ENCODE measurements at places on chromosomes 2 and 18.

DNA sequence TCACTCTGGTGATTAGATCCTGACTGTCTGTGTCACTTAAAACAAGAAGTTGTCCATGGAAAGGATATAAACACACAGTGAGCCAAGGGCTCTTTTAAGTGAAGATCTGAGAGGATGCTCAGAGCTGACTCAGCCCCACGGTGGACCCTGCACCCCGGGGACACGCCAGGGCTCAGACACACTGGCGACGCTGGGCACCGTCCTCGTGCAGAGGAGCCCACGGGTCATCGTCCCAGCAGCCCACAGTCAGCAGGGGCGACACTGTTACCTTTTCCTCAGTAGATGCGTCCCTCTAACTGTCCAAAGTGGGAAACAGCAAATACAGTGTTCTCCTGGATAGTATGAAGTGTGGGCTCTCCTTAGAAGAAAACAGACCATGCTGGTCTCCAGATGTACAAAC is 225.6 kb downstream of the HDAC4 start:
- DNase-seq: no peak

DNA sequence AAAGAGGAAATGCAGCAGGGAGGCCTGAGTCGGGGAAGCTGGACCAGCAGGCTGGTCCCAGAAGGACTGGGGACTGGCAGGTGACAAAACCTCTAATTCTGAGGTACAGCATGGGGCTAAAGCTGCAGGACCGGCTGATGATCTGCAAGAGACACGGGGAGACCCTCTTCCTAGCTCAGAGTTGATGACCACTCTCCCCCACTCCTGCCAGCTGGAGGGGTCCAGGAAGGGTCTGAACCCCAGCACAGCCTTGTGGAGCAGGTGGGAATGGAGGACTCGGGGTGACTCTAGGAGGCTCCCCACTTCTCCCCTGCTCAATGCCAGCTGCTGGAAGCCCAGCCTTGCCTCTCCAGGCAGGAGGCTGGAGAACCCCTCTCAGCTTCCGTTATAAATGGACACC is 67.7 kb downstream of the TWIST2 start:
- DNase-seq: no peak

- no peak for DNase-seq
These were observed 102.8 kb downstream of the HIBCH start for GRCh38 chr2:190216829-190217228.

GRCh38 chr18:293536-293935 is 25.7 kb upstream of the THOC1 start:
- DNase-seq: no peak

DNA sequence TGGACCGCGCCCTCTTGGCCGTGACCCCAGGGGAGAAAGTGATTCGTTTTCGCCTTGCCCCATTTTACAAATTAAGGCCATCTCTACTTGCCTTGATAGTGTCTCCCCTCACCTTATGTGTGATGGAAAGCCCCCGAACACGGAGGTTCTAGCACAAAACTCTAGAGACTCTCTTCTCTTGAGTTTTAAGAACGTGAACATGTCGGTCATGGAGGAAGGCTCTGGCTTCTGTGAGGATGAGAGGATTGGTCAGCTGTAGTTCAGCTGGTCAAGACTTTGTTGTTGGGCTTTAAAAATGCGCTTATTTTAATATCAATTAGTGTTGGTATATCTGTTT is 828 bp downstream of the DYNC1I2 start:
- DNase-seq: no peak

GRCh38 chr2:195706161-195706900 is 49.3 kb downstream of the SLC39A10 start:
- DNase-seq: no peak
